Right ventricle myocardium inferior (tissue), 1 donor: ENCODE measurements at places on chromosomes 4 and X. TPM values are rescaled to one million over a fixed set of nuclear protein-coding genes. Genes with fewer than 3 reads are reported as not detected.

DNA sequence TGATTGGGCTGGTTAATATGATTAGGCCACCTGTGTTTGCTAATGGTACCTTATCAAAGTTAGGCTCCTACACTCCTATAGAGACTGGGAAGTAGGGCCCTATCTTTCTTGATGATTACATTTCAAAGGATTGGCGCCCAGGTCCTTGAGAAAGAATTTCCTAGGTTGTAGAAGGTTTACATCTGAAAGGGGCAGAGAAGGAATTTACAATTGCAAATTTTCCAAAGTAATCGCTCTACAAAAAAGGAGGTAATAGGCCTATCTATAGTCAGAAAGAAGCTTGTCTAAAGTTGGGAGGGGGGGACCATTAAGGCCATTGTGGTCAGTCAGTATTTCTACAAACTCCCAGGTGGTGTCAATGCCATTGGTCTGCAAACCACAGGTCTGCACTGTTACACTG is 638.4 kb downstream of the IL1RAPL1 start:
- DNase-seq: no peak

DNA sequence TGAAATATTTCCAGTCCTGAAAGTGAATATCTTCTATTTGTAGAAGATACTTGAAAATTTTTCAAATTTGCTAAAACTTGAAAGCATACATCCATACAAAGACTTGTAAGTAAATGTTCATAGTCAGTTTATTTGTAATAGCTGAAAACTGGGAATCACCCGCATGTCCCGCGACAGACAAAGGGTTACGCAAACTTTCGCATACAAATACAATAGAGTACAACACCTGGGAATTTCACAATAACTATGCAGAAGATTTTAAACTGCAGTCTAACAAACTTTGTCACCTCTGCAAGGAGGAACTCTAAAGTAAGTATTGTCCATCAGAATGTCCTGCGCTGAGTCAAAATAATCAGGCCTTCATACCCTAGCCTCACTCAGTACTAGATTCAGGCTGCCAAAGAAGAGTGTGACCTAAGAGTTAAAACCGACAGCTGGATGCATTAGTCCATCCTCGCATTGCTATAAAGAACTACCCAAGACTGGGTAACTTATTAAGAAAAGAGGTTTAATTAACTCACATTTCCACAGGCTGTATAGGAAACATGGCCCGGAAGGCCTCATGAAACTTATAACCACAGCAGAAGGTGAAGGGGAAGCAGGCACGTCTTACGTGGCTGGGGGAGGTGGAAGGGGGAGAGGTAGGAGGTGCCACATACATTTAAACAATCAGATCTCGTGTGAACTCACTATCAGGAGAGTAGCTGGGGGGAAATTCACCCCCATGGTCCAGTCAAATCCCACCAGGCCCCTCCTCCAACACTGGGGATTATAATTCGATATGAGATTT is 60.4 kb downstream of the MMRN1 start:
- no peak for DNase-seq

DNA sequence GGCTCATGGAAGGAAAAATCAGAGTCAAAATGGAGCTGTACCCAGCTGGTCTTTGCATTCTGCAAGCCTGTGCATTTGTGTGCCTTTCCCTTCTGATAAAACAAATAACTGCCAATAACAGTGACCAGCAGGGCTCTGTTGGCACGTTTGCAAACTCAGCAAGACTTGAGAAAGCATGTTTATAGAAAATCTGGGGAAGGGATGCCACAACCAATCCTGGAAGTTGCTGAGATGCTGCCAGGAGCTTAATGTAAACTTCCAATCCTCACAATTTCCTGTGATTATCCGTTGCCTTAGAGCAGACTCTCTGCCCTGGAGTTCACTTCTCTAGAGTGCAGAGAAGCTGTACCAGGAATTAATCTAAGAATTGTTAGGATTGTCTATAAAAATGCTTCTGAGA is 6.9 kb upstream of the ANXA3 start:
- DNase-seq: no peak

DNA sequence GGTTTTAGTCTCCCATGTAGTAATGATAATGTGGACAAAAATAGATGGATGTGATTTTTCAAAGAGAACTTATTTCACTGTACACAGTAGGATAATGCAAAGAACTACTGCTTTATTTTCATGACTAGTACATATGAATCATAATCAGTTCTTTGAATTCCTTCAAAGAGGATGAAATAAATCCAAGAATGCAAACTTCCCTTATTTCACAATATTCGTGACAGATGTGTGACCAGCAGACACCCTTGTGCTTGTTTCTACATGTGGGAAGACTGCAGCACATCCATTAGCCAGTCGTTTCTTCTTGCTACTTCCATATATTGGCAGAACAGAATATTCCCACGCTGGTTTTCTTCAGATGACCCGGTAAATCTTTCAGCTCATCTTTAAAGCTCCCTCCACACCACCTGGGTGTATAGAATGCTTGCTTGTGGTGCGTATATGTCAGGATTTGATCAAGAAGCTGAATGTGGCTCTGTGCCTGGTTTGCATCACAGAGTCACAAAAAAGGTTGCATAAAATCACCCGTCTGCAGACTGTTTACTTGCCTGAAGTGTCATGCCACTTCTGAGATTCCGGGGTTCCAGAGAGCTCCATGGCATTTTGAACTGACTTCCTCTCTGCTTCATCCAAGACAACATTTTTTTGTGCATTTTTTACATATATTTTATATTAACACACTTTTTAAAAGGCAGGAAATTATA is 47.7 kb upstream of the FAT4 start:
- no peak for DNase-seq

GRCh38 chr4:76108467-76109181 is 34.1 kb downstream of the ART3 start:
- no peak for DNase-seq

DNA sequence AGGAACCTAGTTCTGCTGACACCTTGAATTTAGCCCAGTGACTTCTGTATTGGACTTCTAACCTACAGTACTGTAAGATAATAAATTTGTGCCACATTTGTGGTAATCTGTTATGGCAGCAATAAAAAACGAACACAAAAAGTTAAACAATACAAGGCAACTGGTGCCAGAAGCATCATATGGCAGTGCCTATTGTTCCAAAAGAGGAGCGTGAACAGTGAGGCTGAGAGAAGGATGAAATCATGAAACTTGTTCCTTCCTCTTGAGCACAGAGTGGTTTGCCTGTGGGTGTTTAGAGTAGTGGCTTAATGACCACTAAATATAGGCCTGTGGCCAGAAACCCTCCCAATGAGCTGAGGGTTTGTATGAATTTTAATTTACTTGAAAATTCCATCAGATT is 69.7 kb upstream of the PGRMC2 start:
- DNase-seq: no peak

- DNase-seq: no peak
These were observed 97.6 kb upstream of the MAML3 start for GRCh38 chr4:140251571-140251970.

DNA sequence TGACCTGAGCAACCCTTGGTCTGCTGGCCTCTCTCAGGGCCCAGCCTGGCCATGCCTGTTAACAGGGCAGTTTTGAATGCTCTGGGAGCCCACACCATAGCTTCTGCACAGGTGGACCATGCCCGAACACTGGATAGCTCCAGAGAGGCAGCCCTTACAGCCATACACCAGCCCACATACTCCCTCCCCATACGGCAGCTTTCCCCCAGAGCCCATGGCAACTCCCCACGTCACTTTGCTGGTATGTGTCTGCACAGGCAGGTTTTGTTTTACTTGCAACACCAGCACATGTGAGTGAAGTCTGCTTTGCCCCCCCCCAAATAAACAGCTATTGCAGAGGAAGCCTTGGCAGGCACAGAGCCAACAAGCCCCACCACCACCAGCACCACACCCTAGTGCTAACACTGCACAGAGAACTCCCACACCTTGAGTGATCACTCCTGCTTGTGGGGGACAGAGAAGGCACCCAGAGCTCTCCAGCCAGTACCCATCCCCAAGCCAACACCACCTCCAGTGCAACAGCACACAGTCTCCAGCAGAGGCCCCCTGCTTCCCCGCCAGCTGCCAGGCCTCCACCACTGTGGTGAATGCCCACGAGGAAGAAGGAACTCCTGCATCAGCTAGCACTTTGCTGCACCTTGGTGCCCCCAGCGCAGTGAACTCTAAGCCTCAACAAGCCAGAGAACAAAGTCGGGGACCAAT is 87.3 kb downstream of the STPG2 start:
- no peak for DNase-seq

GRCh38 chrX:138995458-138995857 is 283.9 kb upstream of the FGF13 start:
- DNase-seq: no peak

DNA sequence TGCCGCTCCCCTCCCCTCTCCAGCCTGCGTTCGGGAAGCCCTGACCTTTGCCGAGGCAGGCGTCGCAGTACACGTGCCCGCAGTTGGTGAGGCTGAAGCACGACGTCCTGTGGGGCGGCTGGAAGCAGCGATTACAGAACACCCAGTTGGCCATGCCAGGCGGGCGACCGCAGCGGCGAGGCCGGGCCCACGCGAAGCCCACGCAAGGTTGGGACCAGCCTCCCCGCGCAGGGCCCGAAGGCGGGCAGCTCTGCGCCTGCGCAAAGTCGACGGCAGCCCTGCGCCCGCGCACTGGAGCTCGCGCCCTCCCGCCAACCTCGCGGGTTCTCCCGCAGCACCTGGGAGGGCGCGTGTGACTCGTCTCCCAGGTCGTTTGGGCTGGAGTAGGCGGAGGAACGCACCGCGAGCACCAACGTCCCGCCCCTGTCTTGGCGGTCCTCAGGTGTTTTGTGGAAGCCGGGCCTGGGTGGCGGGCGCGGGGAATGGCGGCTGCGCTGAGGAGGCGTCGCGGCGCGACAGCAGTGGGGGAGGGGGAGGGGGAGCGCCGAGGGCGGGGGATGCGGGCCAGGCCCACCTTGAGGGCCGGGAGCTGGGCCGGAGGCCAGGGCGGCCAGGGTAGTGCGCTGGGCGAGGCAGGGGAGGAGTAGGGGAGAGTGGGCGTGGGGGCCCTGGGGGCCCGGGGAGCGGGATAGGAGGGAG is at the start of gene RNF212:
Gene RNF212, minus strand, starts transcription at position 254 of the 699 bp plus-strand sequence. Its CDS starts 100 bp downstream, at position 154.
- no peak for DNase-seq

GRCh38 chrX:47091149-47091775 is 13.0 kb downstream of the RGN start:
- no peak for DNase-seq

GRCh38 chr4:88104902-88105610 is 53.4 kb downstream of the ABCG2 start:
- no peak for DNase-seq

DNA sequence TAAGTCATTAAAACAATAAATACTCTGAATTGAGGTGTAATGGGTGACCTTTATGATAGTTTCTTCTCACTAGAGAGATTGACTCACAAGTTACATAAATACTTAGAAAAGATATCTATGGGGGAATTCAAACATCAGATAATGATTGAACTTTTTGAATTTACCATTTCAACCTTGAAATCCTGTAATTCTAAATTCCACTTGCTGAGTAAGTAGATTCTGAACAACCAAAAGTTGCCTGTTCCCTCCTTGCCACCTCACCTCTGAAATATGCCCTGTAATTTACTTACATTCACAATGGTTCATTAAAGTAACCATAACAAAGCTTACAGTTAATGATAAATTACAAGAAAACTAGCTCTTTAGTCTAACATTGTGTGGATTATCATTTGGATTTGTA is 43.3 kb upstream of the SLC39A8 start:
- no peak for DNase-seq

- no peak for DNase-seq
These were observed 16.6 kb downstream of the GPKOW start for GRCh38 chrX:49106930-49107329.

- no peak for DNase-seq
These were observed 145.1 kb downstream of the CBR4 start for GRCh38 chr4:168864821-168865541.

GRCh38 chrX:74422576-74423288 is 1.4 kb downstream of the SLC16A2 start:
- peak; percentile 79 for DNase-seq

DNA sequence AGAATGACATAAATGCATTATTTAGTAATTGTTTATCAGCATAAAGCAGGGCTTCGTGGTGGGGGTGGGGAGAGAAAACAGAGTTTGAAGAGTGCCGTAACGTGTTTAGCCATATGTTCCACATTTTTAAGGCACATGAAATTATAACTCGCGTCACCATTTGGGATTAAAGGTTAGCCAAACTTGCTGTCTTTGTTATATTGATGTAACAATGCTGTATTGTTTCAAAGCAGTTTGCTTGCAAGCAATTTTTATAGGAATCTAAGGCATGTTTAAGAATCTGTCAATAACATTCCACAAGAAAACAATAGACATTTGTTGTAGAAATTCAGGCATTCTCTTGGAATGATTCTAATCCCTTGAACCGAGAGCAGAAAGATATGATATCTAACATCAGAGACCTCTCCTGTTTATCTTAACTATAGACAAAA is 78.3 kb downstream of the CLDN22 start:
- DNase-seq: no peak

- DNase-seq: peak; percentile 96
These were observed at the start of gene BLOC1S4 for GRCh38 chr4:6716018-6716911. Gene BLOC1S4, plus strand, starts transcription at chr4:6716174. Its CDS starts 36 bp downstream, at chr4:6716210.

- no peak for DNase-seq
These were observed 142.6 kb upstream of the PPARGC1A start for GRCh38 chr4:24032371-24032989.

GRCh38 chr4:1493540-1494287 is 87.5 kb upstream of the NKX1-1 start:
- peak; percentile 66 for DNase-seq

HDX gene
- 0.87 TPM for total RNA-seq

NPNT gene
- 4.7 TPM for total RNA-seq

SLC4A4 gene
- total RNA-seq: 20.3 TPM

SUPT20HL1 gene
- total RNA-seq: not detected

SSX2 gene
- not detected for total RNA-seq

PCYT1B gene
- not detected for total RNA-seq

SULT1B1 gene
- total RNA-seq: 0.65 TPM
